Right hindlimb (tissue), 1 donor: ENCODE measurements at places on chromosomes 3 and 15.

DNA sequence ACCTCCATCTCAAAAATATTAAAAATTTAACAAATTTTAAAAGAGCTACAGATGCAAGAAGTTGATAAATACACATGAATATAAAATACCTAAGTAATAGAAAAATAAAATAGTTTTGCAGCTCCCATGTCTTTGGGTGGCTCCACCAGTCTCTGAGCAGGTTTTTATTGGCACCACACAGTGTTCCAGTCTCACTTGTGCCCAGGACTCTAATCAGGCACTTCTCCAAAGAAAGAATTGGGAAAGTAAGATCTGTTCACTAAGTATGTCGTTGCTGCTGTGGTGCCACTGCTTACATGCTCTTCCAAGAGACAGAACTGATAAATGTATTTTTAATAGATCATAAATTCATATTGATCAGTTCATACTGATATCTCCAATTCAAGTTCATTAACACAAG, 92.5 kb upstream of the ABI3BP start:
- no peak for DNase-seq

DNA sequence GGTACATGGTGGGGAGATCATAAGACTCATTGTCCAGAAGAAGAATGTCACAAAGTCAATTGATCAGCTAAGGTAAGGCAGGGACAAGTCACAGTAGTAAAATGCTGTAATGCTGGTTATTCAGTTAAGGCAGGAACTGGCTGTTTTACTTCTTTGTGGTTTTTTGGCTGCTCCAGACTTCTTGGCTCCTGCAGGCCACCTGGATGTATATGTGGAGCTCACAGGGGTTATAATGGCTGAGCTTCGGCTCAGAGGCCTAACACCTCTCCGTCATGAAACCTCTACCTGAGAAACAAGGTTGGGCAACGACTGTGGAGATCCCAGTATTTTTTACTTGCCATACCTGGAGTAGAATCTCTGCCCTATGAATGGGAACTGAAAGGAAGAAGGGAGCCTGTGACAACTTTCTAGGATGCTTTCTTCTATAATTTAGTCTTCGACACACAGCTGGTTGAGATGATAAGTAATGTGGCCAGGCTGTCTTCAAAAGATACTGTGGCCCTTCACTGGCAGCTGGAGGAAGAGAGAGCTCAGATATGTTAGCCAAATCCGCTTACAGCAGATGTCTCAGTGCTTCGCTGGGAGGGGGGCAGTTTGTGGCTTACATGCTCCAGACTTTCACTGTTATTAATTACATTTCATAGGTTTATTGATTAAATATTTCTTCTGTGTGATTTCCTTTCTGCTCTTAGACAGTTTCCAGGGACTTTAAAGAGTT, 887.8 kb downstream of the IGSF11 start:
- DNase-seq: no peak

DNA sequence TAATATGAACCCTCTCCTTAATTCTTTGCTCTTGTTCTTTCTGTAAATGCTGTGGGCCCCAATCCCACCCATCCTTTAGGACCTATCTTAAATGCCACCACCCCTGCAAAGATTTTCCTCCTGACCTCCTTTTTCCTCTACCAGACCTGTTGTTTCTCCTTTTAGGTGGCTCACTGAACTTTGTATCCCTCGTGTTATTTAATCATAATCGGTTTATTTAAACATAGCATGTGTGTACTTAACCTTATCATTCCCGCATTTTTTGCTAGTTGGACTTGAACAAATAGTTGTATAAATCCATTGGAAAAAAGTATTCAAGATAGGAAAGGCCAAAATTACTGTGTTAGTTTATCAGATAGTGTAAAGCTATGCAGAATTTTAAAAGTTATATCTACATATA, 988 bp upstream of the NFKBIZ start:
- no peak for DNase-seq

GRCh38 chr3:132911741-132912415, 126.3 kb upstream of the TMEM108 start:
- DNase-seq: no peak

DNA sequence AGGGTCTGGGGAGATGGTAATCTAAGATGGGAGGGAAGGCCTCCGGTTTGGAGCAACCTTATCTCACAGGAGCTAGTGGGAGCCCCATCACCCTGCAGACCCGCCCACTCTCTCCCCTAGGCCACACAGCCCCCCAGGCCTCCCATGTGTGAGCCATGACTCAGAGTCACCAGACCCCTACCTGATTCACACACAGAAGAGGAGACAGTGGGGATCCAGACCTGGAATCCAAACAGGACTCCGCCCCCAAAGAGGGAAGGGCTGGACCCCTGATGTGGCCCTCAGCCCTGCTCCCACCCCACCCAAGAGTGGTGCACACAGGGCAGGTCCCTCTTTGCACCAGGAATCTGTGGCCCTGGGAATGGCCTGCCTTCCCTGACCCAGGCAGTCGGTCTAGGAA, 97.4 kb downstream of the ADCY5 start:
- no peak for DNase-seq
